ENCODE measurements at places on chromosomes 16 and 17.

DNA sequence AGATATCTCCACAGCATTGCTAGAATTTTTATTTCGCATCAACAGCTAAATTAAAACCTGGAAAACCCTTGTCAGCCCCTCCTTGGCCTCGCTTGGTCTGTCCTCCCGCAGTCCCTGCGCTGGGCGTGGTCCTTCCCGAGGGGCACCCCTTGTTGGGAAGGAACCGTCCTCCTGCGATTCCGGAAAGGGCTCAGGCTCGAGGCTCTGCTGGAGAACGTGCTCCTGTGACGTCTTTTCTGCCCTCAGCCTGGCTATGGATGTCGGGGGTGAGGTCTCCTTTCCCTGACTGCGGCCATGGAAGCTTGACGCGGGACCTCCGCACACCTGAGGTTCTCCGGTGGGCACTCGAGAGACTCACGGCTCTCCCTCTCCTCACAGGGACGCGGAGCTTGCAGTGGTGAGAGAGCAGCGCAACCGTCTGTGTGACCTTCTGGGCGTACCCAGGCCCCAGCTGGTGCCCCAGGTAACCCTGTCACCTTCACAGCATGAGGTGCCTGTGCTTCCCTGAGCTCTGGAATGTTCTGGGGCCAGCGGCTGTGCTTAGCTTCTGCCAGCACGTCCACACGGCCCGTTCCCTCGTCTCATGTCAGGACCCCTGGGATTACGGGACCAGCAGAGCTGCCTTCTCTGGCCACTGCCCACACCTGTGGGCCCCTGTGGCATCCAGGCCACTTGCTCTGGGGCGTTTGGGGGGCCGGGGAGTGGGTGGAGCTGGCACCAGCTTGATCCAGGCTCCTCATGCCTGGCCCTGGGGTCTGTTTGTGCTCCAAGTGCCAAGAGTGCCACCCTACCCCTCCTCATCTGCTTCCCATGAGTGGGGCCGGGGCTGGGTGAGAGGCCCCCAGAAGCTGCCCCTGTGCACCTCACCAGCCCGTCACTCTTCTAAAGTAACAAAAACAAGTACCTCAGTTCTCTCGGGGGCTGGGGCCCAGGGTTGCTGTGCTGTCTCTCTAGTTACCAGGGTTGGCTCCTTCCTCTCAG is 101.5 kb upstream of the ZNF750 start:
- no peak for DNase-seq

- DNase-seq: no peak
These were observed 10.1 kb upstream of the STX1B start for GRCh38 chr16:31020536-31020935.

- peak; percentile 46 for DNase-seq
These were observed 14.0 kb upstream of the STAC2 start for GRCh38 chr17:39239640-39240314.

GRCh38 chr16:399340-400019 is 2.2 kb upstream of the DECR2 start:
- DNase-seq: no peak

DNA sequence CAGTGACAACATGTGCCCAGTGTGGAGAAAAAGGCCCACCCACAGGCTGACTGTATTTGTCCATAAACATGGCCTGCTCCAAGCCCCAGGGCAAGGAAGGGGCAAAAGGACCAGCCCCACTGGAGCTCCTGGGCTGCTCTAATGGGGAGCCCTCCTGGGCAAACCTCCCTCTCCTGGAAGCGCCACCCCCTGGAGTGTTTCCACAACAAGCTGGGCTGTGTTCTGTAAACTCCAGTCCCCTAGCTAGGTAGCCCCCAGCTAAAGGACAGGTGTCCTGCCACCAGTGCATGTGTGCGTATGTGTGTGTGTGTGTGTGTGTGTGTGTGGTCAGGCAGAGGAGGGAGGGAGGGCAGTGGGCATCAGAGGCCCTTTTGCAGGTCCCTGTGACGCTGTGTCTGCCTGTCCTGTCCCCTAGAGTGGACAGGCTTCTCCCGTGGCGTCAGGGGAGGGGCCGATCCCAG is 11.3 kb upstream of the STAC2 start:
- no peak for DNase-seq

- no peak for DNase-seq
These were observed 276.5 kb upstream of the XYLT1 start for GRCh38 chr16:17747081-17747756.

- DNase-seq: no peak
These were observed 77.2 kb downstream of the CNGB1 start for GRCh38 chr16:57893559-57894389.

DNA sequence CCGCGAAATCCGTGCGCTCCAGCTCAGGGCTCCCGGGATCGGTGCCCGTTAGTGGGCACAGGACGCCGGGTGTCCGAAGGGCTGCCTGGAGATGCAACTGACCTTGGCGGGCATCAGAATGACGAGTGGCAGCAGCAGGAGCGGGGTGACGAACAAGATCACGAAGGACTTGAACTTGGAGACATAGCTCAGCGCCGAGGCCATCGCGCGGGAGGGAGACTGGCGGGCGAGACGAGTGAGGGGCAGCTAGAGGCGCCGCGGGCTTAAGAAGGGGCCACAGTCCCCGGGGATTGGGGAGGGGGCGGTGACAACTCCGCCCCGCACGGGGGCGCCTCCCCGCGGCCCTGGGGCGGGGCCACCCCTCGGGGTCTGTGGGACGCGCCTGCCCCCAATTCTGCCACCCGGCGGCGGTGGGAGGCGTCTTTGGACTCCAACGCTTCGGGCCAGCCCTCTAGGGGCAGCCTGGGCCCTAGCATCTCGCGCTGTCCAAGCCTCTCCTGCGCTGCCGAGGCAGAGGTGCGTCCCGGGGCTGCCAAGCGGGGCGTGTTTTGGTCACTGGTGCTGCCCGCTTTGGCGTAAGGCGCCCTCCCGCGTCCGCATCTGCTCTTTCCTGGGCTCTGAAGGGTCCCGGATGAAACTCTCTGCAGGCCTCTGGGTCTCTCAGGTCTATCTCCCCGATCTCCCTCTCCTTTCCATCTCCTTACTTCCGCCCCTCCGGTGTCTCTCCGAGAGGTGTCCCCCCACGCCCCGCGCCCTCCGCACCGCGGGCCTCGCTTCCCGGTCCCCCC is at the start of gene SLC13A5:
Gene SLC13A5 (minus strand): TSS at position 240 of the 788 bp plus-strand sequence. CDS start 36 bp downstream, at position 204.
- no peak for DNase-seq
